CD4-positive, alpha-beta T cell treated with Interleukin-4 for 4 hours (primary cell): ENCODE measurements at places on chromosomes 7 and 10.

GRCh38 chr7:113996405-113996804 is 77.6 kb upstream of the PPP1R3A start:
- DNase-seq, result no peak

GRCh38 chr7:6384327-6384726 is 63.4 kb downstream of the DAGLB start:
- no peak for DNase-seq

GRCh38 chr10:104824380-104825006 is 183.4 kb downstream of the SORCS3 start:
- DNase-seq, result no peak

DNA sequence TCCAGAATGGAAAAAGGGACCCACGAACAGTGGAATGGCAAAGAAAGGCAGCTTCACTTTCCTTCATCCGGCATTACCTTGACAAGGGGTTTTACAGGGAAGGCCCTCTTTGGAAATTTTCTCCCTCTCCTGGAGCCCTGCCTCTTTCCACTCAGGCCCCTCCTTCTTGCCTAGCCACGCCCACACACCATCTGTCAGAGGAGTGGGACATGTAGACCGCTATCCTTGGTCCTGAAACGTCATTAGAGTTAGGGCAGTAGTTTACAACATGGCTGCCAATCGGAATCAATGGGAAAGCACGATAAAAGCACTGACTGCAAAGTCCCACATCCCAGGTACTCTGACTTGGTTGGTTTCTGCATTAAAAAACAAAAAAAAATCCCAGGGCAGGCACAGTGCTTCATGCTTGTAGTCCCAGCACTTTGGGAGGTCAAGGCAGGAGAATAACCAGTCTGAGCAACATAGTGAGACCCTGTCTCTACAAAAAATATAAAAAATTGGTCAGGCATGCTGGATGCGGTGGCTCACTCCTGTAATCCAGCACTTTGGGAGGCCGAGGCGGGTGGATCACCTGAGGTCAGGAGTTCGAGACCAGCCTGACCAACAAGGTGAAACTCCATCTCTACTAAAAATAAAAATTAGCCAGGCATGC is 96.4 kb downstream of the MARCHF5 start:
- no peak for DNase-seq

DNA sequence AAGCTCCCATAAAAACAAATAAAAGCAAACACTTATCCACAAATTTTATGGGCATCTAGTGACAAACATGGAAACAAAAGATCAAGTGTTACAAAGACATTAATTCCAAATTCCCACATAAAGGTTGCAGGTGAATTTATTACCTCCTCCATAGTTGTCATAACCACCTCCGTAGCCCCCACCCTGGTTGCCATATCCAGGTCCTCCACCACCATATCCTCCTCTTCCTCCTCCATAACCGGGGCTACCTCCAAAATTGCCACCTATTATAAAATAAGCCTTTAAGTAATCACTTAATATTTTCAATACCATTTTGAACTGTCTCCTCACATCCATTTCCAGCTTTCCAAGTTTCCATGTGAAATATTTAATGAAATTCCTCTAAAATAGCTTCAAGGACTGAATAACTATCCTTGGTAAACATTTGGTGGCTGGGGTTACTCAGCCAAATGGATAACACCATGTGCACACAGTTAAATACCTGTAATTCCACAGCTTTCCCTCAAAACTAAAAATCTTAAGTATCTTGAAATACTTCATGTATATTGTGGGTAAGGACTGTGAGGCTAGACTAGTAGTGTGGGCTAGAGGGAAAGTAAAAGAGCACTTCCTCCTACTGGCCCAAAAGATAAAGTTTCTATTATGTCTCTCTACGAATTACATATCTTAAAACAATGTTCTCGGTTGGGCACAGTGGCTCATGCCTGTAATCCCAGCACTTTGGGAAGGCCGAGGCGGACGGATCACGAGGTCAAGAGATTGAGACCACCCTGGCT is 6.9 kb downstream of the HNRNPA2B1 start:
- no peak for DNase-seq

- DNase-seq, result no peak
Observed at GRCh38 chr10:22711373-22711772, 3.0 kb downstream of the PIP4K2A start.

- DNase-seq, result peak; percentile 27
Observed at GRCh38 chr10:91162050-91162494, 58.4 kb upstream of the PCGF5 start.

GRCh38 chr7:41709621-41710020 is 6.7 kb upstream of the INHBA start:
- no peak for DNase-seq

DNA sequence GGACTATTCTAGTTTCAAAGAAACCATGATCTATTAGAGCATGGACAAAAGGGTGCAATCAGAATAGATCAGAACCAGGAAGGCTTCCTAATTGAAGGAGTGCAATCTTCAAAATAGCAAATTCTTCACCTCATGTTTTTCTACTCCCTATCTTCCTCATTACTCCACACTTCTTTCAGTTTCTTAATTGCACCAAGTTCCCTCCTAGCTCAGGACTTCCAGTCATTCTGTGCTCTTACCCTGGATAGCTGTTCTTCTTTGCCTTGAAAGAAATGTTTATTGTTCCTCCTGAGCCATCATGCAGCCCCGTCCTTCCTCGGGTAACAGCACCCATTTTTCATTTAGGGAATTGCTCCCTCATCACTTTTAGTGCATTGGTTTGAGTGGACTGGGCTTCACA is 23.1 kb downstream of the TRPV5 start:
- no peak for DNase-seq

GRCh38 chr7:106514881-106515280 is 146.1 kb downstream of the CCDC71L start:
- no peak for DNase-seq

DNA sequence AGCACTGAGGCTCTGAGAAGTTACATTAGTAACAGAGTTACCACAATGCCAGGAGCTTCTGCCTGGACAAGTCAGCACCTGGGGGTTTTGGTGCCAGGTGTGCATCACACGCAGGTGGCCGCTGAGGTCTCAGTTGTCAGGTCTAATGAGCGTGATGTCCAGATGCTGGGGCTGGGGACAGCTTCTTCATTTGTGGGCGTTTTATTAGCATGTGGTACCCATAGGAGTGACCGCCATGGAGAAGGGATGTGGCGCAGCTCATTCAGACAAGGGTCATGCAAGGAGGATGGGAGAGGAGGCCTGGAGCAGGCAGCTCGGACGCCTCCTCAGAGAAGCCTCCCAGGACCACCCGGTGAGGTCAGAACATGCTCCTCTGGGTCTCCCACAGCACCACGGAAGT is 27.8 kb downstream of the FAM241B start:
- no peak for DNase-seq
